ENCODE measurements at places on chromosomes 2 and 18.

DNA sequence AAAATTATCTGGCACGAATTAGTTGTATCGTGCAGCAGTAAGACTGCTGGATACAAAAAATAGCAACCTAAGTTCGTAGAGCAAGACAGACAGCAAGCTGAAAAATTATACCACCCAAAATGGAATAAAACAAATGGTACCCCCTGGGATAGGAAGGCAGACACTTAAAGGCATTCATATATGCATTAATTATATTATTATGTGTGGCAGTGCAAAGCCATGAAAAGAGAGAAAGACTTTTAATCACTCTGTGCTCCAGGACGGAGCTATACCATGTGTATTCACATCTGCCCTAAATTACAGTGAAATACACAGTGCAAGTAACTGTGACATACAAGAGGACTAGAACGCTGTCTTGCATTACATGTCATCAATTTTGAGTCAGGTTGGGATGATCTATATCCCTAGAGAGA lies 235.9 kb downstream of the GULP1 start:
- no peak for DNase-seq

- no peak for DNase-seq
These were observed 38.6 kb downstream of the SP110 start for GRCh38 chr2:230181195-230181594.

DNA sequence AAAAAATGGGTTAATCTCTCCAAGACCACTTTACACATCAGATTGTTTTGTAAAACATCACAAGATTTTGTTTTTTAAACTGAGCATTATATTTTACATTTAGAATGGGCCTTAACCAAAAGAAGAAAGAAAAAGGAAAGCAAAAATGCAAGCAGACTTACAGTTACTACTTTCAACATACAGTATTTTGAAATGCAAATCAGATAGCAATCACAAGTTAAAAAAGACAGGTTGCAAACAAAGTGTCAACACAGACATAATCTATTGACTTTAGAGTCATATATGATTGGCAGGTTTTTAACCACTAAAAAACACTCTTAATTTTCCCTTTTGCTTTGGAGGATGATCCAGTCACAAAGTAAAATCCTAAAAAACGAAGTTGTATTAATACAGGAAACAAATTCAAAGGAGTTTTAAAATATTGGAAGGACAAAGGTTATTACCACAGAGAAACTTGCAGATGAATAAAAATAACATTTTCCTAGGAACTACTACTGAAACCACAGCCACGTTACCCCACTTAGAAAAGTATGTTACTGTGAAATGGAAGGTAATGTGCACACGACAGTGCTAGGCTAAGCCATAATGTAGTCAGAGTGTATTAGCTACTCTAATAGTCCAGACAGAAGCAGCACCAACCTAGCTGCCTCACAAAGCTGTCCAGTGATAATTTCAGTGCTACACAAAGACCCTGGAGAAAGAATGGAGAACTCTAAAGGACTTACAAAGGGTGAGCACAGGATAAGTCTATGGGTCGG lies 22.9 kb downstream of the DARS1 start:
- no peak for DNase-seq

DNA sequence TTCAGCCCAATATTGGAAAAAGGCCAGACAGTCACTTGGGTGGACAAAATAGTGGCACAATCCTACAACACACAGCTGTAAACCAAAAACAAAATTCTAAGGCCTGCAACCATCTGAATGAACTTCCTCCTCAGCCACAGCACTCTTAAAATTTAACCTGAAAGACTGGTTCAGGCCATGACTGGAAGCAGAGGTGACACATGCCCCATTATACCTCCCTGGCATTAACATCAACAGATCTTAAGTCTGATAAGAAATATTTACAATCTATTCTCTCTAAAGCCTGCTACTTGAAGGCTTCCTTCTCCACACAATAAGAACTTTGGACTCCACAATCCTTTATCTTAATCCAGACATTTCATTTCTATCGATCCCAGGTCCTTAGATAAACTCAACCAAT lies 192.4 kb upstream of the LRP1B start:
- no peak for DNase-seq

GRCh38 chr18:79603321-79604204 lies 76.0 kb upstream of the CTDP1 start:
- DNase-seq: no peak

DNA sequence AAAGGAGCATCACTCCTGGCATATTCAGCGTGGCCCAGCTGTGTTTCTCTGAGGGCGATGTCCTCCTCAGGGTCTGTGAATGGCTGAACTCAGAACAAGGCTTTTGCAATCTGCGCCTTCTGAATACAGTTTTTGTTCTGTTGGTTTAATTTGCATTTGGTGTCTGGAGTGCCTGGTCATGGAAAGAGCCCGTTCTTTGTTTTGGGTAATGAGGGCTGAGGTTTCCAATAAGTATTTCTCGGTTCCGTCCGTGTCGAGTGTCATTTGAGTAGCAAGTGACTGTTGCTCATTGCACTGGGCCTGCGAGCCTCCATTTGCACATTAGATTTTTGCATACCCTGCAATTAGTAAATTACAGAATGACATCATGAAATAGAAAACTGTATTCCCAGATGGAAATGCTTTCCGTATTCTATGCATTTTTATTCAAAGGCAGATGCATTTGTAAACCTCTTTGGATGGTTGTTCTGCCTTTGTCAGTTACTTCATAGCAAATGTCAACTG lies 57.3 kb downstream of the NEDD4L start:
- DNase-seq: no peak
